ENCODE measurements at places on chromosomes 6 and 20. TPM values are rescaled to one million over a fixed set of nuclear protein-coding genes. Genes with fewer than 3 reads are reported as not detected.

- DNase-seq = no peak
Measured at GRCh38 chr20:17444091-17444490, 87.1 kb downstream of the BFSP1 start.

- DNase-seq = no peak
Measured at GRCh38 chr20:16701296-16701695, 28.5 kb upstream of the SNRPB2 start.

DNA sequence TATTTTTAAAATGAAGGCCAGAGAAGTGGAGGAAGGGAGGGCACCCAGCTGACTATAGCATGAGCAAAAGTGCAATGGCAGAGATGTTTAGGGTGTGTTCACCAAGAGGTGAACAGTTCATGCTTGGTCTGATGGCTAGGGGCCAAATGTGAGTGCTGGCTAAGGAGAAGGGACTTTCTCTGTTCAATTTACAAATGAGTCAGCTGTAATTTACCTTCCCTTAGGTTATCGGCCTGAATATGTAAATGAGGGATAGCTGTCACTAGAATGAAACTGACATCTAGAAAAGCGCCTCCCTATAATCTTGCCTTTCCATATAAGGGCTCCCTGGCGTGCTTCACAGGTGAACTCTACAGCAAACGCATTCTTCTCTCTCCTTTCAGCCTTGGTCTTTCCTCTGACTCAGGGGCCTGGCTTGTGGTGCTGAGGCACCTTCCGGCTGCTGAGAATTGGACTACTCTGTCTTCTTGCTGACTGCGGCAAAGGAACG lies 114.7 kb upstream of the BACH2 start:
- no peak for DNase-seq

Gene VGLL2
- polyA plus RNA-seq = 0.23 TPM

Gene SLC22A3
- 0.80 TPM for polyA plus RNA-seq
